HT1080 (cell line): ENCODE measurements at places on chromosomes 7 and 10. TPM values are rescaled to one million over a fixed set of nuclear protein-coding genes. Genes with fewer than 3 reads are reported as not detected.

The PDK4 gene
- total RNA-seq, result not detected in 2 replicates

The VAX1 gene
- not detected in 2 replicates for total RNA-seq

The TRIM74 gene
- not detected in 2 replicates for total RNA-seq

The TNS3 gene
- 32.6 and 38.2 TPM in 2 replicates for total RNA-seq

The SFRP4 gene
- total RNA-seq, result 0.03 TPM in 1 of 2 replicates, not detected in the other

The BEND7 gene
- total RNA-seq, result 4.0 and 5.7 TPM in 2 replicates

DNA sequence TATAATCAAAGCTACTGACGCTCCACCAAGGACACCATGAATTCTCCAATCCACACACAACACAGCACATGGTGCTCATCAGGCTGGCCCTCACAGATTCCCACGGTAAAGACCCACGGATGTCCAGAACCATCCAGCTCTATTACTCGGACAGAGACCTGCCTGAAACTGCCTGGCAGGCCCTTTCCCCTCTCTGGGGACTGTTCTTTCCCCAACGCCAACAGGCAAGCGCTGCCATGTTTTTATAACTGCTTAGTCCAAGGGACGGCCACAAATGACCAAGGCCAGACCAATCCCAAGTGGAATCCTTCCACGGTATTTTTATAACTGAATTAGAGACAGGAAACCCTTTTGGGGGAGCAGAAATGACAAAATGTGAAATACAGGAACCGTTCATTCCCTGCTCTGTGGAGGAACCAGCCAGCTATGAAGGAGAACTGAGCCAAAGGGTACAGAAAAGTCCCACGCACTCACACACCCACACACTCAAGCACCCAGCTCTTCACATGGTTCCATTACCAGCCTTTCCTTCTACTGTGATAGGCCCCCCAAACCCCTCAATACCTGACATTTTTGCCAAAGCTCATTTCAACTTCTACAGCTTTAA is 4.1 kb downstream of the PIP4K2A start:
- no peak for DNase-seq

DNA sequence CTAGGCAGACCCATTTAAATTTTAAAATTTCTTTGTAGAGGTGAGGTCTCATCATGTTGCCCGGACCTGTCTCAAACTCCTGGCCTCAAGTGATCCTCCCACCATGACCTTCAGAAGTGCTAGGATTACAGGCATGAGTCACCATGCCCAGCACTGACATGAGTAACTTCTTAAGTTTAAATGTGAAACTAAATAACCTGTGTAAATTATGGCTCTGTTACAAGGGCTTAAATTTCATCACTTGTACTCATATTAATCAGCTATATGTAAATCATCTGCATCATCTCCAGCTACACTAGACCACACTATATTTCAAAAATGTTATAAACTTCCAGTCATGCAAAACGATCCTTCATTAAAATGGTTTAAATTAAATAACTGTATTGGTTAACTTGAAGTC is 56.1 kb downstream of the ATAD1 start:
- DNase-seq, result peak; percentile 86

GRCh38 chr7:144384555-144385245 is 18.8 kb downstream of the NOBOX start:
- peak; percentile 70 for DNase-seq

DNA sequence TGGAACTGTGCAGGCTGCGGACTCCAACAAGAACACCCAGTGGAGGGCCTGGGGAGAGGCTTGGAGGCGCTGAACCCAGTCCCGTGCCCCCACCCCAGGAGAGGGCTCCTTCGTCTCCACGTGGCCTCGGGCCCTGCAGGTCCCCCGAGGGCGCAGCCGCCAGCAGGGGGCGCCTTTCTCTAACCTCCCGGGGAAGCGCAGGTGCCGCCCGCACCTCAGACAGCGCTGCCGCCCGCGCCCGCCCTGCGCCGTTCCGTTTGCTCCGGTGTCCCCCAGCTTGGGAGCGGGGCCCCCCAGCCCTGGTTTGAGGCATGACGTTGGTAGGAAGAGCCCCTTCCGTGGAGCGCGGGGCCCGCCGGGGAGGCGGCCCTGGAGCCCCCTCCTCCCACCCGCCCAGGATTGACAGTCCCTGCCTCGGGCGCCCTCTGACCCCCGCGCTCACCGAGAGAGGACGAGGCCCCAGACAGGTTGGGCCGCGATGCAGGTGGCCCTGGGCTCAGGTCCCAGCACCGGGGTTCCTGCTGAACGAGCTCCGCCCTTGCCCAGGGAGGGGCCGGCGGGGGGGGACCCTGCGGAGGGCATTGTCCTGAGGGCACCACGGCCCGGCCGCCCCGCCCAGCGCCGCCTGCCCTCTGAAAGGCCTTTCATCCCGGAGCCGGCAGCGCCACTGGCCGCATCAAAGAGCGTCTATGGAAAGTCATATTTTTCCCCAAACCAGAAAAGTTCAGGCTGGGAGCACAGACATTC is 42.8 kb downstream of the FOXL3 start:
- DNase-seq, result no peak

DNA sequence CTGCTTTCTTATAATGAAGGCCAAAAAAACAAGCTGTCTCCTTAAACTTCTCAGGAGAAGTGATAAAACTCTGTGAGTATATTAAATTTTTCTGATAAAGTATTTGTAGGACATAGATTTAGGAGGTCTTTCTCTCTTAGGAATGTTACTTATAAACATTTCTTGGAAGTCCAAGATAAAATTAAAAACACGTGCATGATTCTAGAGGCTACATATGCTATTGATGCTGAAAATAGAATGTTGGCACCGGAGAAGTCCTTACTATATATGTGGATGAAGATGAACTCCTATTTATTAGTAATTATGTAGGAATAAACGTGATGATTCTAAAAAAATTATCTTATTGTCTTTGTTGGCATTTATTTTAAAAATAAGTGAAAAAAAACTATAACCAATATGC is 241.3 kb upstream of the LRRTM3 start:
- DNase-seq, result no peak

GRCh38 chr7:66344166-66344565 is 139.0 kb downstream of the TPST1 start:
- no peak for DNase-seq

DNA sequence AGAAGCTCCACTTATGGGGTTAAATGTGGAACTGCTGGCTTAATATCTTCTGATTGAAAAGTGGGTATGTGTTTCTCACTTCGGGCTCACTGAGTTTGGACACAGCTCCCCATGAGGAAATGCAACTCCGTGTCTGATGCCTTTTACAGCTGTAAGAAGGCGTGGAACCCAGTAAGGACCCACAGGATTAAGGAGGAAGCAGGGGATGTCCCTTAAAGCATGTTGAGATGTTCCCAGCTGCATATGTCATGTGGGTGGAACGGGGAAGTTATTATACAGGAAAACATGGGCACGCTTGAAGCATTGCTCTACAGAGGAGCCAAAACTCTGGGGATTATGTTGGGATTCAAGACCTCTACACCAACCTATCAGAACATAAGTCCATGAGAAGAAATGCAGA is 224.4 kb downstream of the NEBL start:
- DNase-seq, result no peak
